Activated naive CD4-positive, alpha-beta T cell treated with anti-CD3 and anti-CD28 coated beads, Interleukin-2, amount 10 ng/mL, durations not matched to agents 7 days and 5 days (primary cell): ENCODE measurements at places on chromosomes 1 and 21.
A peak's percentile ranks its signal among the peaks of the same experiment; 100 is the strongest.

GRCh38 chr1:232893481-232894313 lies 56.7 kb upstream of the NTPCR start:
- no peak for DNase-seq

DNA sequence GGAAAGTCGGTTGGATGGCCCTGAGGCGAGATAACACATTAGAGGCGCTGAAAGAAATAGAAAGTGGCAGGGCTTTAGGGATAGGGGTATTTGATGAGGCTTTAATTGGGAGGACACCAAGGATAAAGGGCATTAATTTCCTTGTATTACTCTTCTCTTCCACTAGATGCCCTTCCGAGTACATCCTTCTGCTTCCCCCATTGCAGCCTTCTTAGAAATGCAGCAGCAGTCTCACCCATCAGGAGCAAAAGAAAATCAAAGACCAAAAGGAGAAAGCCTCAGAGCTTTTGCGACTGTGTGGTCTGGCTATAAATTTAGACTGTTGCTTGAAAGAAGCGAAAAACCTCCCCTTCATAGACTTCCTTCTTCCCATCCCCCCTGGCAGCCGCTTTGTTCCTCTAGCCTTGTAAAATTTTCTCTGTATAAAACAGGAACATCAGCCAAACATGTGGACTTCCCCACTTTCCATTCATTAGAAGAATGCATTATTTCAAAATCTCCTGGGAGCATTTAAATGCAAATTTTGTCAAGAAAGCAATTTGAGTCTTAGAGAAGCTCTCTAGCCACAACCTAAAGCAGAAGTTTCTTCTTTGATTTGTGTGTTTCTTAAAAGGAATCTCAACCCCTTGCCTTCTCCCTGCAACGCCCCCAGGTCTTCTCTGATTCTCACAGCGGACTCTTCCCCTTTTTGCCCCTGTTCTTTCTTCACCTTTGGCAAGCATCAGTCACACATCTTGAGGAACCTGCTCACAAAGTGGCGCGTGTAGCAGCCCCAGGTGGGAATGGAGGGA lies 76.6 kb downstream of the NDUFS5 start:
- peak; percentile 43 for DNase-seq

DNA sequence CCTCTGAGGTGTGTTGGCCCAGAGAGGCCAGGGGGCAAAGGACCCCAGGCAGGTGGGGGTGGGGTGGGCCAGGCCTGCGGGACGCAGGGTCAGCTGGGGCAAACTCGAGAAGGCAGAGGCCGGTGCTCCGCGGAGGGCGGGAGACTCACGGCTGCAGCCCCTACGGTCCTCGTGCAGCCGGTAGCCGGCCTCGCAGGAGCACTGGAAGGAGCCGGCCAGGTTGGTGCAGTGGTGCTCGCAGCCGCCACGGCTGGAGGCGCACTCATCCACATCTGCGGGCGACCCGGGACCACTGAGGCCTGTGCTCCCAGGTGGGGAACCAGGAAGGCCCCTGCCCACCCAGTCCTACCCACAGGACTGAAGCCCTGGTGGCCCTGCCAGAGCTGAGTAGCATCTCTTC lies 55.3 kb downstream of the ARHGEF16 start:
- no peak for DNase-seq

DNA sequence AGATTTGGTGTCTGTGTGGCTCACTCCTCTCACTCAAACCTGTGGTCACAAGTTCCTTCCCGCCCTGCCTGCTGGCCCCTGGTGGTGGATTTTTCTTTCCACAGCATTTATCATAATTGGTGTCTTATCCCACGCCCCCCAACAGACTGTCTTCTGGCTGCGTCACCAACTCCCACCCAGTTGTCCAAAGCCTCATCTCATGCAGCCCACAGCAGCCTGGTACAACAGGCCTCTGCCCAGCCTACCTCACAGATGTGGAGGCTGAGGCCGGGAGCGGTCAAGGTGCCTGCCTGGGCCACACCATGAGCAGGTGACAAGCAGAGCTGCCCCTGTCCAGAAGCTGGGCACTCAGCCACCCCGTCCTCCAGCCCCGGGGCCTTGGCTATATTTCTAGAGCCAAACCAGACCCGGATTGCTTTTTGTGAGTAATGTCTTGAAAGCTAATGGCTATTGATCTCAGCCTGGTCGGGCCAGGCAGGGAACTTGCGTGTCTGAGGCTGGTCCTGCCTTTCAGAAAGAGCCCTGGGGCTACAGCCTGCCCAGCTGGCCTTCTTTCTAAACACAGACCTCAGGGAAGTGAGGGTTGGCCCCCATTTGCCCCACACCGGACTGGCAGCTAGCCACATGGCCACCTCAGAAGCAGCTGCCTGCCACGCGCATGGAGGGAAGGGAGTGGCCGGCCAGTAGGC lies 2.6 kb downstream of the KCNAB2 start:
- DNase-seq = no peak

DNA sequence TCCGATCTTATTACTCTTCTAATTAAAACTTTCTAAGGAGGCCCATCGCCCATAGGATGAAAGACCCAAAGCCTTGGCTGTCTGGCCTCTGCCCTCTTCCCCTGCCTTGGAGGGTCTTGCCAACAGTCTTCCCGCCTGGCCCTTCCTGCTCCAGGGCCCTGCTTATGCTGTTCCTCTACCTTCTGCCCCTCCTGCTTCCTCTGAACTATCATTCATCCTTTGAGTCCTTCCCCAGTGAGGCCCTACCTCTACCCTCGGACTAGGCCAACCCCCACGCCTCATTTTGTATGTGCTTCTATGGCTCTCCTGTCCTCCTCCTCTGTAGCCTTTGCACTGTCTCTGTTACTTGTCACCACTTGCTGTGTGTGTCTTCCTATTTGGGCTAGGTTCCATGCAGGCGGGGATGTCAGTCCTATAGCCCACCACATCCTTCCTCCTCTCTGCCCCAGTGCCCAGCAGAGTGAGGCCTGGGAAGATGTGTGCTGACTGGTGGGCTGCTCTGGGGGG lies 5.4 kb downstream of the RUSC1 start:
- no peak for DNase-seq

DNA sequence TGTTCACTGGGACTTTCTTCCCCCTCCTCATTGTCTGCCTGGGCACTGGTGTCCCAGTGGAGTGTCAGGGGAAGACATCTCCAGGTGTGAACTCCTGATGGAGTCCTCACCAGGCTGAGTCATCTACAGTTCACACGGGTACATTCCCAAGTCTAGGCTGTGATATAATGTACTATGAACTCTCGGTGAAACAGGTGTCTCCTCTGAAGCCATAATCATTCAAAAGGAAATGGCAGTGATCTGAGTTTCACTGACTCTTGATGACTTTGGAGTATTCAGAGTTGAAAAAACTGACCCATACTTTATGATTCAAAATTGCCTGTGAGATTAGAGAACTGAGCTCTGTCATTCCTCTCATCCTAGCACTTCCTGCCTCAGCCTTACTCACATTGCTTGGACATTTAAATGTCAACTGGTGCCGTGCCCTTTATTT lies 9.1 kb downstream of the LAMC2 start:
- no peak for DNase-seq

- no peak for DNase-seq
These were observed 49.9 kb upstream of the LAPTM5 start for GRCh38 chr1:30807318-30808066.

DNA sequence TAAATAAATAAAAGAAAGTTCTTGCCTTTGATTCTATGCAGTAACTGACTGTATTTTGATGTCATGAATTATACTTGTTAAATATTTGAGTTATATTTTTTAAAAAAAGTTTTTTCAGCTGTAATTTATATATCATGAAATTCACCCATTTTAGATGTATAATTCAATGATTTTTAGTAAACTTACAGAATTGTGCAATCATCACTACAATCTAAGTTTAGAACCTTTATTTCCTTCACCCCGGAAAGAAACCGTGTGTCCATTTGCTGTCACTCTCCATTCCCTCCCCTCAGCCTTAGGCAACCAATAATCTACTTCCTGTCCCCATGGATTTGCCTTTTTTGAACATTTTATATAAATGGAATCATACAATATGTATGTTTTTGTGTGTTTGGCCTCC lies 32.5 kb upstream of the DISC1 start:
- DNase-seq = no peak

- no peak for DNase-seq
These were observed 32.4 kb downstream of the KANK4 start for GRCh38 chr1:62286786-62287224.

- DNase-seq = no peak
These were observed 73.1 kb downstream of the UMODL1 start for GRCh38 chr21:42144221-42144620.

GRCh38 chr1:93715529-93716126 lies 34.0 kb upstream of the BCAR3 start:
- DNase-seq = no peak

- DNase-seq = no peak
These were observed 249.8 kb downstream of the SETD4 start for GRCh38 chr21:35810431-35810970.

- peak; percentile 6 for DNase-seq
These were observed 14.1 kb downstream of the INPP5B start for GRCh38 chr1:37932759-37933158.

DNA sequence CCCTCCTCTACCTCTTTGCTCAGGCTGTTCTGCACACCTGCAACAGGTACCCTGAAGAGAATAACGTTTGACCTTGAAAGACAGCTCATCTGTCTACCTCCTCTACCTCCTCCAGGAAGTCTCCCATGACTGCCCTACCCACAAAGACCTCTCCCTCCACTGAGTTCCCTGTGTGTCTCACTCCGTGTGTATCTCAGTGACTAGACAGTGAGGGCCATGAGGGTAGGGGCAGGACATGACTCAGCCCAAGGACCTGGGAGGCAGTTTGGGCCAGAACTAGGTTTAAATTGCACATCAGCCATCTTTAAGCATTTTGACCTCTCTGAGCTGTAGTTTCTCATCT lies 32.0 kb upstream of the LRP8 start:
- DNase-seq = peak; percentile 19

GRCh38 chr1:25706146-25707089 lies 89.8 kb downstream of the MAN1C1 start:
- DNase-seq = no peak

- no peak for DNase-seq
These were observed 3.4 kb downstream of the MRPL20 start for GRCh38 chr1:1403653-1404052.

DNA sequence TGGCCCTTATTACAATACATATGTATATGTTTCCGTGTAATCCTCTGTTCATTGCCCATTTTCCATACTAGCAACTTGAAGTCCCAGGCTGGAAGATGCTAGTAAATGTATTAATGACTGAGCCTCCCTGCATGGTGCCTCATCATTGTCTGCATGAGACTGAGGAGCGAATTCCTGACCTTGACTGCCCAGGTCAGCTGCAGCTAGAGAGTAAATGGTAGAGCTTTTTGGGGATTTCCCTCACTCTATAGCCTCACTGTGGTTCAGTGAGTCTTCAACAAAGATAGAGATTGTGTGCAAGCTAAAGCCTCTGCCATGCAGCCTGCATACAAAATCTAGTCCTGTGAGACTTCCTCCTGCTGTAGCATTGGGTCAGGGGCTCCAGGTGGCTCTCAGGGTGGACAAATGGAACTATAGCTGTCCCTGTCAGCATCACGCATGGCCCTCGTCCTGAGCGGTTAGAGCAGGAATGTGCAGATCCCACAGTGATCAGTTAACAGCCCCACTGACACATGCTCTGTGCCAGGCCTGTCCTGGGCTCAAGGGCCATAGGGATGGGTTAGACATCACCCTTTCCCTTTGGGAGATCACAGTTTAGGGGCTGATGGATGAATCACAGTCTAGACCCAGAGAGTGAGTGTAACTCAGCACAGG lies 741.7 kb downstream of the MATN1 start:
- DNase-seq = no peak

GRCh38 chr1:229046251-229046853 lies 224.6 kb upstream of the RAB4A start:
- DNase-seq = no peak

- DNase-seq = no peak
These were observed 108.1 kb downstream of the KAZN start for GRCh38 chr1:14706631-14707030.

- DNase-seq = peak; percentile 39
These were observed 39.2 kb downstream of the CDK18 start for GRCh38 chr1:205543351-205544301.

DNA sequence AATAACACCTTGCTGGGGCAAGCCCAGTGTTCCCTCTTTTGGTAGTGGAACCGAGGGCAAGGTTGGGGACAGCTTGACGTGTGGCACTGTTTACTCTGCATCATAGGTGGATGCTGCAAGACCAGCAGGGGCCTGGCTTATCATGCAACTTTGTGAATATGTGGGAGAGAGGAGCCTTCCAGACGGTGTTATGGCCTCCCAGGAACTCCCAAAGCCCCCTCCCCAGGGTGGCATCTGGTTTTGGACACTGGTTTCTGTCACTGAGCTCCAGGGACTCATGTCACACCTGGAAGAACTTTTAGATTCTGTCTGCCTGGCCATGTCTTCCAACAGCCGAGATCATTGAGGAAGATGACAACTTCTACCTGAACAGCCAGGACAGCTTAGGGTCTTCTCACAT lies 1.4 kb upstream of the TLR5 start:
- DNase-seq = no peak

GRCh38 chr1:98216304-98216703 lies 295.5 kb upstream of the DPYD start:
- no peak for DNase-seq

- DNase-seq = no peak
These were observed 12.7 kb downstream of the MEF2D start for GRCh38 chr1:156487862-156488261.

- no peak for DNase-seq
These were observed 67.2 kb upstream of the CNN3 start for GRCh38 chr1:94993931-94994645.

DNA sequence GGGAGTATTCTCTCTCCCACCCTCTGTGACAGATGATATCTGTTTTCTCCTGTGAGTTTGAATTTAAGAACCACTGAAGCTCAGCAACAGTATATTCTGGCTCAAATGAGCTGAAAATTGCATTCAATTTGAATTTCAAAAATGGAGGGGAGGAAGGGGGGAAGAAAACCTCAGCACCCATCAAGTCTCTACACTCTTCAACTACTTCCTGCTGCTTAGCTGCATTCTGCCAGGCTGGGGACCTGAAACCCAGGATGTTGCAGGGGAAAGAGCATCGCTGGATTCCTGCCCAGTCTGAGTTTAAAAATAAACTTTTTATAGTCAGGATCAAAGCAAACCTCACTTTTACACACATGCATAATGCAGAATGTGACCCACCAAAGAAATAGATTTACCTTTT lies 214.3 kb upstream of the ESRRG start:
- DNase-seq = no peak

GRCh38 chr1:11495579-11495978 lies 16.6 kb downstream of the DISP3 start:
- DNase-seq = peak; percentile 6

GRCh38 chr1:32066489-32066873 lies 6.3 kb upstream of the TMEM39B start:
- no peak for DNase-seq

DNA sequence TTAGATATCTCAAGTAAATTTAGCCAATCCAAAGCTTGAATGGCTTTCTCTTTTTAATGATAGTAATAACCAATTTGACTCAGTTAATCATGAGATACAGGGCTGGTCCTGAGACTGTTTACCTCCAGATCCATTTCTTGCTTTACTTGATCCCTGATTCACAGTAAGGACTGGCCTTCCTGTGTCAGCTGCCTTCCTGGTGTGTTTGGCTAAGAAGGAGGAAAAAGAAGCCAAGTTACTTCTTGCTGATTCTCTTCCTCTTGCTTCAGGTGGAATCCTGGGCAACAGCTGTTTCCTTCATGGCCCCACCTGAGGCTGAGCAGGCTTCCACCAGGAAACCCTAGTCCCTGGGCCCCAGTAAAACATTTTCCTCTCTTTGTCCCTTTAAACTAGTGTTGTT lies 14.6 kb upstream of the RC3H1 start:
- DNase-seq = no peak
